ENCODE measurements at places on chromosomes 3 and 15.

- no peak for DNase-seq
Measured at GRCh38 chr3:170808041-170808440, 62.0 kb downstream of the RPL22L1 start.

GRCh38 chr3:53842436-53843194, 3.6 kb downstream of the CHDH start:
- DNase-seq: no peak

GRCh38 chr3:89165636-89166263, 58.3 kb downstream of the EPHA3 start:
- DNase-seq: no peak

DNA sequence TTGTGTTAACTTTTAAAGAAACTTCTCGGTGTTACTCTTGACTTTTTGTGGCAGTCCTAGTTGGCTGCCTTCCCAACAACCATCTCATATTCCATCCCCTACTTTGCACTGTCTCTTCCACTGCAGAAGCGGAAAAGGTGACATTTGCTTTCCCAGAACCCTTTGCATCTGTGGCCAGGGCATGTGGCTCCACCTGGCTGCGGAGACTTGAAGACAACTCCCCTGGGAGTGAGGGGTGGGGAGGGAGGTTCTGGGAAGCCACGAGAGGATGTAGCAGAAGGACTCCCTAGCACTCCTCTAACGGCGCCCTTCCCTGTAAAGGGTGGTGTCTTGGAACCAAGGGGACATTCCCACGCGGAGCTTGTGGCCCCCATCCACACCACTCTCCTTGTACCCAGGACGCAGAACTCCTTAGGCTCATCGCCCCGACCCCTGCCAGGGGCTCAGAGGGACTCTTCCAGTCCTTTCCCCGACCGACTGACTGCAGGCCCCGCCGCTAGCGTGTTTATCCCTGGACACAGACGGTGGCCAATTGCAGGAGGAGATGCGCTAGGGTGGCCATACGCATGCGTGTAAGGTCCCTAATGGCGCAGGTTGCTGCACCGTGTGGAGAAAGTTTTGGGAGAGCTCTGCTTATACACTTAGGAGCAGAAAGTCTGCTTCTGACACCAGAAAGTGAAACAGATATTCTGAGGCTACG, 33.2 kb upstream of the SECISBP2L start:
- DNase-seq: no peak

GRCh38 chr3:50515565-50516439, 12.4 kb upstream of the CACNA2D2 start:
- DNase-seq: no peak

DNA sequence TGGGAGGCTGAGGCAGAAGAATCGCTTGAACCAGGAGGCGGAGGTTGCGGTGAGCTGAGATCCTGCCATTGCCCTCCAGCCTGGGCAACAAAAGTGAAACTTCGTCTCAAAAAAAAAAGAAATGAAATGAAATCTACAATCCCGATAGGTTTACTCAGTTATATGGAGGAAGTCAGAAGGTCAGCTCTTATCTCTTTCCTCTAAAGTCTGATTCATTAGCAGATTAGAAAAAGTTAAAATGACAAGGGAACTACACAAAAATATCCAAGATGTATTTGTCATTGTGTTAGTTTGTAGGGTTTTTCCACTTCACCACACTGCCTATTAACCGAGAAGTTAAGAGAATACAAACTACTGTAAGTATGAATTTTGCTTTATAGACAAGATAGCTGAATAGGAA, 420.6 kb downstream of the SHQ1 start:
- DNase-seq: no peak

GRCh38 chr15:78259232-78259631, 5.1 kb upstream of the DNAJA4 start:
- no peak for DNase-seq

DNA sequence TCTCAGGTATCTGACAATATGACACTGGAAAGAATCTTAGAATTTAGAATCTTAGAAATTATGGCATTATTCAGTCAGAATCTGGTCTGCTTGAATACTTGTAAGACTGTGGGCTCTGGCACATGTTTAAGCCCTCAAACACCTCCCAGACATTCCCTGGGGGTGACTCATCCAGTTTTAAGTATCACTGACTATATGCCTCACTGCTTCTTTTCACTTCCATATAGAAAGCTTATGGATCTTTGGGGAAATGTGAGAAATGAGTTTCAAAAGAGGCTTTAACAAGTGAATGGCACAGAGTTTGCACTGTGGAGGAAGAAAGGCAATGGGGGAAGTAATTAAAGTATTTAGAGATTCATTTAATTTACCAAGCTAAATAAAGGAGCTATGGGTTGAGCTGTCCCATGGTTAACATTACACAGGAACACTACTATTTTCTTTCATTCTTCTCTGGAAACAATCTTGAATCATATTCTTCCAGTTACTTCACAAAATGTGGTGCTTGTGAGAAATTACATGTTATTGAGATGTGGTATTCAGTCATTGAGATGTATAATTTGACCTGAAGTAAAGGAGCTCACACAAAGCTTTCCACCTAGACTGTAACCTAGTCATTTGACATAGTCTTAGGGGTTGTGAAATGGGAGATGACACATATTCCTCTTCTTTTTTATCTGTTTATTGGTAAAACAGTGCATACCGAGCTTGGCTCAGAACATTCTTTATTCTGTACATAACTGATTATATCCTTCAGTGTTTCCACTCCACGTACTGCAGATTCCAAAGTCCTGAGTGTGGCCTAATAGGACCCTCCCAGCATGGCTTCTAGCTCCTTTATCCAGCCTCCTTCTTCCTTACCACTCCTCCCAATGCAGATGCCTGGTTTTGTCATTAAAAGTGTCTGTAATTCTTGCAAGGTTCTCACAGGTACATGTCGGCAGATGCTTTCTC, 544.6 kb upstream of the NECTIN3 start:
- DNase-seq: no peak

- no peak for DNase-seq
Measured at GRCh38 chr3:31661993-31662670, 129.4 kb downstream of the STT3B start.

DNA sequence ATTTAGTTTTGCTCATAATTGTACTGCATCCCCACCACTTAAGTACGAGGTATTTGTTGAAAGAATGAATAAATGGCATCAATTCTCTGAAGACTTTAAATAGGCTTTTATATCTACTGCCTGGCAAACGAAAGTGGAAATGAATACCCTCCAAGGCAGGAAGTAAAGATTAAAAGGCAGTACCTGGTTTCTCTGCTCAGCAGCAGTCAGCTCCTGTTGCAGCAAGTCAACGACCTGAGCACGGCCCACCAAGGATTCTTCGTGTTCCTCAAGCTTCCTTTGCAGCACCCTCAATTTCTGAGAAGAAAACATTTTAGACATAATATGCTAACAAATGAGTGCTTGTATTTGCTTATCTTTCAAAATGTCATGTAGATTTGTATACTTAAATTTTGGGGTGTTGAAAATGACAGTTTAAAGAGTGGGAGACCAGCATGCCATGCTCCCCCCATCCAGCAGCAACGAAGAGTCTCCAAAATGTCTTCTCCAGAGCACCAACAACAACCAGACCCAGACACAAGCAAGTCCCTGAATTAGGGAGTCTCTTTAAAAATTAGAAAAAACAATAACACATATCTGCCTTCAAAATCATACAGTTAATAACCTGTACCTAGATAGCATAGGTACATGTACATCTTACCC, 31.2 kb downstream of the GOLGB1 start:
- no peak for DNase-seq

- DNase-seq: no peak
Measured at GRCh38 chr15:86016750-86017149, 62.9 kb upstream of the AGBL1 start.

GRCh38 chr3:141921316-141921715, 44.9 kb downstream of the ATP1B3 start:
- DNase-seq: no peak

Data from NCI-H2107 (cell line).